ENCODE measurements at places on chromosomes 3 and 15. TPM values are rescaled to one million over a fixed set of nuclear protein-coding genes. Genes with fewer than 3 reads are reported as not detected.
A peak's percentile ranks its signal among the peaks of the same experiment; 100 is the strongest.

DNA sequence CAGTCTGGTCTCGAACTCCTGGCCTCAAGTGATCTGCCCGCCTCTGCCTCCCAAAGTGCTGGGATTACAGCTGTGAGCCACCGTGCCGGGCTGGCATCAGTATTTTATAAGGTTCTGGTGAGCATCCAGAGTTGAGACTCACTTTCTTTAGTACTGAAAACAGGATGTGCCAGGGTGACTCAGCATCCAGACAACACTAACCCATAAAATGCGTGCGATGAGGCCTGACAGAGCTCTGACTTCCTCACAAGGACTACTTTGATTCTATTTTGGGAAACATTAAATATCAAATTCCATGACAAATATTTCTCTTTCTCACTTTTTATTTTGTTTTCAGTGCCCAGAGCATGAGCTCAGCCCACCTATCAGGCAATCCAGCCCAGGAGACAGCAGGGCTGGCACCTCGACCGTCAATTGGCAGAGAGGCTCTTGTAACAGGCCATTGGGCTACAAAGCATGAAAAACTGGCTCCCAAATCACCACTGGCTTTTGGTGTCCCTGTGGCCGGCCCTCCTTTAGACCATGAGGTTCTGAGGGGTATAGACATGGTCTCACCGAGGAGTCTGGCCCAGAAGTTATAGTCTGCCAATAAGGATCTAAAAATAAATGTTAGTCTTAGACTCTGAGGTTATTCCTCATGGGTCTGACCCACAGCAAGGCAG is 75.0 kb downstream of the FEM1B start:
- ATAC-seq, result peak; percentile 87

DNA sequence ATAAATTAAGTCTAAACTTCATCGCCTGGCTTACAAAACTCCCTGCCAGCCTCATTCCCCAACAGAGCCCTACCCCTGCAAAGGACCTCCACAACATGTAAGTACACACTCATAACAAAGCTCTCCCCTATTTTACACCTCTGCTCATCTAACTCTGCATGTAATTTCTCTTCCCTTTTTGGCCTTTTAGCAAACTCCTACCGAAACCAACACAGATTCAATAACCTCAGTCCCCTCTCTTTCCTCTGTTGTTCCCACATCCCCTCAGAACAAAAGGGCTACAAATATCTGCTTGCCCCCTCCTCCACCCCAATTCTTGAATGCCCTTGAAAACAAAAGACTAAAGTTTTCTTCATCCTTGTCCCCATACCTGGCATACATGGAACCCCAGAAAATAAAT is 662 bp downstream of the UBL7 start:
- ATAC-seq, result no peak

- no peak for ATAC-seq
These were observed 374.8 kb upstream of the PDZRN3 start for GRCh38 chr3:73999501-73999900.

DNA sequence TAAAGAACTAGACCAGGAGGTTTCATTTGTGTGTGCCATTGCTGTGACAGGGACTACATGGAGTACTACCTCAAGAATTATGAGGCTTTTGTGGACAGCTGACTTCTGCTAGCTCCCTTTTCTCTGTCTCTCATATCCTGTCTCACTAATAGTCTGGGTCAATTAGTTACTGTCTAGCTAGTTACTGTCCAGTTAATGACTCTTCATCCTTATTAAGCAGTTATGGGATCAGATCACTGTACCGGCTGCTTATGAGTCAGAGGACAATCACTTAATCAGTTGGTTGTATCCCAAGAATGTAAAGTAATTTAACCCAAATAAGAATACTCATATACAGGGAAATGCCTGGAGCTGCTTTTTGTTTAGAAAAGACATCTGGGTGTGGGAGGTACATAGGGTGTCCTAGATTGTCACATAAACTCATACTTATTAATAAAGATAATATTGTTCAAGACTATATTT is 158.0 kb downstream of the CDIN1 start:
- ATAC-seq, result no peak

DNA sequence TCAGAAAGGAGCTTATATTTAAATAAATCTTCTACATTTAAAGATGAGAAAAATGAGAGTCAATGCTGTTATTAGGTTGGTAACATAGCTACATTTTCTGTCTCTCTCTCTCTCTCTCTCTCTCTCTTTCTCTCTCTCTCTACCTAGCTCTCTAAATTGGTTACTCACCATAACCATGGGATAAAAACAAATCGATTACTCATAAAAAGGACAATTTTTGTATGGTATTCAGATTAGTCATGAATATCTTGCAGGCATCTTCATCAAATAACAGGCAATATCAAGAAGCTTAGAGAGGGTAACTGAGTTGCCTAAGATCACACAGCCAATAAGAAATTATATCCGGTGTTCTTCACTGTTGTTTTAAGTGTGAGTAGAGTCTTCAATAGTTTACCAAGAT is 81.8 kb upstream of the ALCAM start:
- ATAC-seq, result no peak

KNG1 gene
- total RNA-seq, result not detected

DNA sequence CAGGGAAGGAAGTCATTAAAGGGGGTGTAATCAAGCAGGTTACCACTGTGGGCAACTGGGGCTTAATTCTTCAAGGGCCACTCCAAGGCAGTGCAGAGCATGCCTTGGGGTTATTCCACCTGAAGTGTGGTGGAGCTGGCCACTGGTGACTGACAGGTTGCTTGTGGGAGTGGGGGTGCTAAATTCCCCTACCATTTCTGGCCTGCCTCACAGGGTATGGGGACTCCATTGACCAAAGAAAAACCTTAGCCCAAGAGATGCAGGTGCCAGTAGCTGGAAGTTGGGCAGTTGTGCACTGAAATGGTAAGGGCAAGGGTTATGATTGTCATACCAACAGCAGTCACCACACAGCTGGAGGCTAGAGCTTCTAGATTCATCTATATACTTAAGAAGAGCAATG is 93.4 kb downstream of the ZNF621 start:
- ATAC-seq, result no peak

TERC gene
- total RNA-seq, result 14.5 TPM

GRCh38 chr15:71612869-71613268 is 197.5 kb upstream of the NR2E3 start:
- no peak for ATAC-seq

- no peak for ATAC-seq
These were observed 20.9 kb downstream of the PSTPIP1 start for GRCh38 chr15:77015646-77016320.

DNA sequence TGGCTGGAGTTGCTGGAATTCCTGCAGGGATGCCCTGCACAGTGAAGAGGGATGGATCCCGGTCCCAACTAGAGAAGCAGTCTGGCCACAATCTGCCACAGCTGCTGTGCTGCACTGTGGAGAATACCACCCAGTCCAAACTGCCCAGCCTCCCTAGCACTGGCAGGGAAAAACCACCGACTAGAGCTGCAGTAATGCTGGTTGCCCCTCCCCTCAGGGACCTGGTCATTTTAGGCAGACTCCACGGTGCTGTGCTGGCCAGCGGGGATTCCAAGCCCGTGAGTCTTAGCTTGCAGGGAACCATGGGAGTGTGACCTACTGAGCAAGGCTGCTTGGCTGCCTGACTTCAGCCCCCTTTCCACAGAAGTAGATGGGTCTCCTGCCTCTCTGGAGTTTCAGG is 478.0 kb upstream of the ATP11B start:
- ATAC-seq, result no peak

GRCh38 chr15:69802432-69802831 is 295.3 kb downstream of the TLE3 start:
- ATAC-seq, result no peak

GRCh38 chr3:143529018-143529478 is 319.2 kb downstream of the SLC9A9 start:
- no peak for ATAC-seq

- ATAC-seq, result no peak
These were observed 410.3 kb upstream of the TBL1XR1 start for GRCh38 chr3:177607589-177607988.

DNA sequence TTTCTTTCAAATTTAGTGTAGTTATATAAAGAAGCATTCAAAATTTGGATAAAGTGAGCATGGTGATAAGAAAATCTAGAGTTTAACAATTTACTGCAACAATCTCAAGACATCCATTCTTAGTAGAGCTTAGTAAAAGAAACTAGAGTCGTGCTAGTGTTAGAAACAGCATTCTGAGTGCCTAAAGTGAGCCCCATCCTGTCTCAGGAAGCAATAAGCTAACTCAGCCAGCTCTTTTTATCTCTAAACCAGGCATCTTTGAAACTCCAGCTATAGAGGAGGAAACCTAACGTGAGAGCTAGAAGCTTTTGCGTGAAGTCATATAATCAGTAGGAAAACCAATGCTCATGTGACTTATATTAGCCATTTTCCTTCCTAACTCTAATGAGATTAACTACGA is 1187.1 kb upstream of the EPHA6 start:
- ATAC-seq, result no peak

MYZAP gene
- not detected for total RNA-seq

GRCh38 chr3:84522893-84523292 is 435.9 kb upstream of the CADM2 start:
- ATAC-seq, result no peak

NR2F2 gene
- not detected for total RNA-seq

DNA sequence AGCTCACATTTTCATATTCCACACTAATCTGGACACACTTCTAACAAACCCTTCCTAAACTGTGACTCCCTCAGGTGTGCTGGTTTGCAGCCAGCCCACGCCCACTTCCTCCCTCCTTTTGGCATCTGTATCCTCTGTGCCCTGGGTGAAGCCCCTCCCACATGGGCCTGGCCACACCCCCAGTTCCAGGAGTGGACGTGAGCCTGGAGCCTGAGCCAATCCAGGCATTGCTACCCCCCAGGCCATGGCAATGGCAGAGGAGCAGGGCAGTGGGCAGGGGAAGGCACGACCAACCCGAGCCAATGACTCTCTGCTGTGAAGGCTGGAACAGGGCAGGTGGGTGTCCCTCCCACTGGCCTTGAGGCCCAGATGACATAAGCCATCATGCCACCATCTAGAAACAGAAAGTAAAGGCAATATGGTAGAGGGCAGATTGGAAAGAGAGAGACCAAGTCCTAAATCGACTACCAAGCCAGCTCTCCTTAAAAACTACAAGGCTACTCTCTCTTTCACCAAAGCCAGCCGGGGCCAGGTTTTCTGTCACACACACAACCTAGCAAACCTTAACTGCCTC is 18.6 kb downstream of the FAM174B start:
- peak; percentile 13 for ATAC-seq

DNA sequence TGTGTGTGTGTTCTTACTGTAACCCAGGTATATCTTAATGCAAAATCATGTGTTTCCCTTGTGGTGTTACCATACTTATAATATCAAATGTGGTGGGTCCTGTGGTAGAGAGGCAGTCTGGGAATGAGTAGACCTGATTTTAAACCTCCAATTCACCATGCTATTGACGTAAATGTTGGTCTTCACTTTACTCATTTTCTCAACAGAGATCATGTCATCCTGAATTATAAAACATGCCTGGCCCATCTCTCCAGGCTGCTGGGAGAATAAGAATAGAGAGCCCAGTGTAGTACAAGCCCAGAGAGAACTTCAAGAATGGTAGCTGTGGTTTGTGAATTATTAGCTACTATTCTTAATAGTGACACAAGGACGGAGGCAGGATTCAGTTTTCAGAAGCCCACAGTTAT is 88.1 kb downstream of the MBNL1 start:
- peak; percentile 79 for ATAC-seq

SLC6A1 gene
- total RNA-seq, result not detected

GRCh38 chr3:133424937-133425869 is 25.3 kb downstream of the BFSP2 start:
- ATAC-seq, result no peak

RTP3 gene
- not detected for total RNA-seq

MYRIP gene
- not detected for total RNA-seq

GRCh38 chr15:77075528-77075927 is 4.6 kb upstream of the TSPAN3 start:
- ATAC-seq, result no peak

DNA sequence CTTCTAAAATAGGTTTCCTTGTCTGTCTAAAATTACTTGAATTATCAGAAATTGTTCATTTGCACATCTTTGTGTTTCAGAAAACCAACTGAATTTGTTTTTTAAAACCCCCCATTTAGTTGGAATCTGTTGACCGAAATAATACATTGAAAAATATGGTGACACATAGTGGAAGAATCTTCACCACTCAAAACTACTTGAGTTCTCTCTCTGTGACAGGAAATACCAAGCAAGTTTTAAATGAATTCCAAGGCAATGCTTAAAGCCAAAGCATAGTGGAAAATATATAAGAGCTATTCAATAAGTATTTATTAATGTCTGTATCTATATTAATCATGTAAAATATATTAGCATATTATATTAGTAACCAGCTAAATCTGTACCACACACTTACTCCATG is 224.9 kb upstream of the COL8A1 start:
- no peak for ATAC-seq

TMEM108 gene
- not detected for total RNA-seq

PLOD2 gene
- 3.7 TPM for total RNA-seq

PLSCR2 gene
- total RNA-seq, result not detected

DNA sequence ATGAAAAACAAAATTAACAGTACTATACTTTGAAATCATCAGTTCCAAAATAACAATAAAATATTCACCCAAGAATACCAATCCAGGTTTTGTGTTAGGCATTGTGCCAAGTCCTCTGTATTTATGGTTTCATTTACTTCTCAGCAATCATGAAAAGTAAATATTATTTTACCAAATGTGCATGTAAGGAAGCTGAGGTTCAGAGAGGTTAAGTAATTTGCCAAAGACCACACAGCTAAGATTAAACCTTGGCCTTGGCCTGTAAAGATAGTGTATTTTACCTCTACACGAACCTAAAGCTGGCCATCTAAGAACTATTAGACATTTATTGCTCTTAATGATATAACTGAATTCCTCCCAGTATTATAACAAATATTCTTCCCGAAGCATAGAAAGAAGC is 124.4 kb upstream of the SLC2A2 start:
- ATAC-seq, result no peak

GRCh38 chr3:55000953-55001352 is 73.1 kb upstream of the LRTM1 start:
- no peak for ATAC-seq

CSPG4 gene
- not detected for total RNA-seq

GRCh38 chr3:165712382-165712781 is 124.8 kb downstream of the BCHE start:
- ATAC-seq, result no peak

TF gene
- total RNA-seq, result 1.9 TPM

- ATAC-seq, result no peak
These were observed 512.5 kb downstream of the ROBO1 start for GRCh38 chr3:79255292-79255691.

MORC1 gene
- total RNA-seq, result not detected

SAMMSON gene
- total RNA-seq, result not detected
